ENCODE measurements at places on chromosomes 2 and 18.

DNA sequence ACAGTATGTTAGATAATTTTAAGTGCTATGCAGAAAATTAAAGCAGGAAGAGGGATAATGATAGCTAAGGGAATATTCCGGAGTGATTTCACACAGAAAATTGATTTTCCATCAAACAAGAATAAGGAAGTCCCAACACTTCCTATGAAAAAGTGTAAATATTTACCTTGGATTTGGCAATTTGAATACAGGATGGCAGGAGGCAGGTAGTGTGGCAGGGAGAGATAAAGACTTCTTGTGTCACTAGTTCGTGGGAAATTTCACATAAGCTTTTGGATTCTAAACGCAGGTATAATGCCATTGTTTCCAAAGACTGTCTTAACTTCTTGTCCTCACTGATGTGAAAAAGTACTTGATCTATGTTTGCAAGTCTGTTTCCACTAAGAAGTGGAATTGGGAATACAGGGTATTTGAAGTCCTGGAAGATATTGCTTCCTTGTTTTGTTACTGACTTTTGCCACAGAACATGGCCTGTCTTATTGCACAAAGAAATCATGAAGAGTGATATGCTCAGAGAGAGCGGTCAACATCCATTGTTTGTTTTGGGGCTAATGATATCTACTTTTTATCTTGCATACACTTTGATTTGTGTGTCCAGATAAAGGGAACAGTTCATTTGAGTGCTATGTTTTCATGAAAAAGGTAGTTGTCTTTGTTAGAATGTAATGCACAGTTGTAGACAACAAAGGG, 1216.1 kb upstream of the FAM98A start:
- no peak for DNase-seq

- DNase-seq, result no peak
Observed at GRCh38 chr2:143934626-143935481, 585.1 kb downstream of the ZEB2 start.

DNA sequence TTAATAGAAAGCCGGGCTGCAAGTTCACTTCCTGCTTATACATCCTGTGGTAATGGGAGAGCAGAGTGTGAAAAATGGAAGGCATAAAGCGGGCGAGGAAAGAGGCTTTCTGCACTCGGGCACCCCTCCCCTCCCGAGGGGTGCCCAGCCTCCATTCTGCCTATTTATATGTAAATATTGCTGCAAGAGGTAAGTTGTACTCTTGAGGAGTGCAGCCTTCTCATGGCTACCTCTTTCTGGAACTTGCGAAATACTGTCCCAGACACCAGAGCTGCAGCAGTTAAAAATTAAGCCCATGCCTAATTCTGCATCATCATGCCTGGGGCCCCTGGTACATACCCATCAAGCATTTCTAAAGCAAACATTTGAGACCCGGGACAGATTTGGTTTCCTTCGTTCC, 156.0 kb downstream of the GBX2 start:
- DNase-seq, result no peak

DNA sequence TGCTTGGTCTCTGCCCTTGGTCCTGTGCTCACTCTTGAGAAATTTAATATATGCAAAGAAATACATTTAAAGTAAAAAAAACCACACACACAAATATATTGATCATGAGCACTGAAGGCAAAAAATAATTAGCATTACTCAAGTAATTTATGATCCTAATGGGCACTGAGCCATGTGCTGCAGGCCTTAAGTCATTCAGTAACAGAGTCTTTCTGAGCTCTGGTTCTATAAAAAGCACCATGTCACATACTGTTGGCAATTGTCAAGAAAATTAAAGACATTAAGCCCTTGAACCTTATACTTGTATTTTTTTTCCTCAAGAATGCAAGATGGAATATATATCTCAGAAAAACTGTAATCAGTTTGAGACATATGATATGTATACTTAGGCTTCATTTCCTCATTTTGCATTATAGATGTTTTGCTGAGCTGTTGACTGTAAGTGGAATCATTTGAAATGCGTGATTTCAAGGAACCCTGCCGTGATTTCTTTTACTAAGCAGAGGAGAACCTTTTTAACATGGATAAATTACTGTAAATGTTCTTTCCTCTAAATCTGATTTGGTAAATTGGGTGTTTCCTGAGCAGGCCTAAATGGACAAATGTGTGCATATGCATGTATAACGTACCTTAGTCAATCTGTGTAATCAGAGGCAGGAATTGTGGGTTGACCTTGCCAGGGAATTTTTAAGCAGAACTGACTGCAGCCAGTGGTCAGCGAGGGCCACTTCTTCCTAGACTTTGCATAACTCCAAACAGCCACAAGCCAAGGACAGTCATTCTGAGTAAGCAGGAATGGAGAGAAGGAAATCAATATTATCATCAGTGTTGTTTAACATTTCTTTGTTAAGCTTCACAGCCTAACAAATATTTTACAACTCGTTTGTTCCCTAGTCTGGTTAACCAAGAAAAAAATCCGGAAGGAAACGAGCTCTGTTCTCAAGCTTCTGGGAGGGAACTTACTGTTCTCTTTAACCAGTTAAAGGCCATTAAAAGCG, 191.5 kb upstream of the ATP5MC3 start:
- DNase-seq, result no peak

GRCh38 chr2:74253971-74254310, 55.5 kb downstream of the MTHFD2 start:
- DNase-seq, result no peak

All from iPS-NIHi11 (cell line).